BE2C (cell line): ENCODE measurements at places on chromosomes 16 and 17.

DNA sequence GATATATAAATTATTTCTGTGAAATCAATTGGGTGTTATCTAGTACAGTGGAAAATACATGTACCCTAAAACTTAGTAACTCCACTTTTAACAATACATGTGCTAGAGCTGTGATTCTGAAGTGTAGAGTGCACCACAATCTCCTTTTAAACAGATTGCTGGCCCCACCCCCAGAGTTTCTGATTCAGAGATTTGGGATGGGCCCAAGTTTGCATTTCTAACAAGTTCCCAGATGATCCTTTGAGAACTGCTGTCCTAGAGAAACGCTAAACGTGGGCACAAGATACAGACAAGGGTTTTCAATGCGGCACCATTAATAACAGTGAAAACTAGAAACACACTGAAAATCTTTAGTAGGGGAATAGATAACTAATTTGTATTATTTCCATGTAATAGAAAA lies 49.2 kb downstream of the NXPH3 start:
- DNase-seq, result no peak

GRCh38 chr17:64230791-64231408 lies 32.2 kb downstream of the TEX2 start:
- DNase-seq, result no peak

GRCh38 chr16:69863401-69864281 lies 87.5 kb upstream of the CLEC18A start:
- no peak for DNase-seq

GRCh38 chr16:79523971-79524370 lies 76.6 kb downstream of the MAF start:
- no peak for DNase-seq

DNA sequence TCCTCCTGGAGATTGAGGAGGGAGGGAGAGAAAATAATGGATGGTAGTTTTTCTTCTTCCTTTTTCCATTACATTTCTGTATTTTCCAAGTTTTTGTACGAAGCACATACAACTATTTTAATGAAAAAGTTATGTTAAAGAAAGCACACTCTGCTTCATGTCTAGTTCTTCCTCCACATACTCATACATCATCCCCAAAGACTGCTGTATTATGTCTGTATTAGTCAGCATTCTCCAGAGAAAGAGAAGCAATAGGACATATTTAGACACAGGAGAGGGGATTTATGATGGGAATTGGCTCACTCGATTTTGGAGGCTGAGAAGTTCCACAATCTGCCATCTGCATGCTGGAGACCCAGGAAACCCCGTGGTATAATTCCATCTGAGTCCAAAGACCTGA lies 10.1 kb upstream of the ACSM2A start:
- DNase-seq, result no peak

- DNase-seq, result no peak
Measured at GRCh38 chr16:87483481-87483880, 9.3 kb downstream of the ZCCHC14 start.

DNA sequence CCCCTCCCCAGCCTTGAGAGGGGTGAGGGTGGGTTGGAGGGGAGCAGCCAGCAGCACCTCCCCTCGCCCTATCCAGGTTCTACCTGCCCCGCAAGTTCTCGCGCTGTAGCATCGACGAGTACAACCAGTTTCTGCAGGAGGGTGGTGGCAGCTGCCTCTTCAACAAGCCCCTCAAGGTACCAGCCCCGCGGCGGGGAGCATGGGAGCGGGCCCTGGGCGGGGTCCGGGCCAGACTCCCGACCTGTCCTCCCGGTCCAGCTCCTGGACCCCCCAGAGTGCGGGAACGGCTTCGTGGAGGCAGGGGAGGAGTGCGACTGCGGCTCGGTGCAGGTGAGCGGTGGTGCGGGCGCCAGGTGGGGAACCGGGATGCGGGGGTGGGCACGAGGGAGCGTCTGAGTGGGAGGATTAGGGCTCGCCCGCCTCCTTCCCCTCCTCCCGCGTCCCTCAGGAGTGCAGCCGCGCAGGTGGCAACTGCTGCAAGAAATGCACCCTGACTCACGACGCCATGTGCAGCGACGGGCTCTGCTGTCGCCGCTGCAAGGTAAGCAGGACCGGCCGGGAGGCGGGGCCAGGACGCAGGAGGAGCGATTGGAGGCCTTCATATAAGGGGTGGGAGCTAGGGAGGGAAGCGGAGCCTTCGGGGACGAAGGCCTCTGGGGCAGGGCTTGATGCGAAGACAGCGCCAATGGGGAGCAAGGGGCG lies 16.5 kb downstream of the ADAM11 start:
- DNase-seq, result peak; percentile 100

GRCh38 chr16:23256440-23256839 lies 45.7 kb upstream of the SCNN1B start:
- no peak for DNase-seq

- peak; percentile 49 for DNase-seq
Measured at GRCh38 chr17:33871720-33872540, 383.2 kb upstream of the CCL2 start.

- peak; percentile 58 for DNase-seq
Measured at GRCh38 chr17:50923611-50924010, 57.5 kb upstream of the TOB1 start.

GRCh38 chr17:31156326-31156725 lies 61.5 kb downstream of the NF1 start:
- no peak for DNase-seq

GRCh38 chr17:80424878-80425765 lies 10.2 kb downstream of the ENDOV start:
- DNase-seq, result no peak

DNA sequence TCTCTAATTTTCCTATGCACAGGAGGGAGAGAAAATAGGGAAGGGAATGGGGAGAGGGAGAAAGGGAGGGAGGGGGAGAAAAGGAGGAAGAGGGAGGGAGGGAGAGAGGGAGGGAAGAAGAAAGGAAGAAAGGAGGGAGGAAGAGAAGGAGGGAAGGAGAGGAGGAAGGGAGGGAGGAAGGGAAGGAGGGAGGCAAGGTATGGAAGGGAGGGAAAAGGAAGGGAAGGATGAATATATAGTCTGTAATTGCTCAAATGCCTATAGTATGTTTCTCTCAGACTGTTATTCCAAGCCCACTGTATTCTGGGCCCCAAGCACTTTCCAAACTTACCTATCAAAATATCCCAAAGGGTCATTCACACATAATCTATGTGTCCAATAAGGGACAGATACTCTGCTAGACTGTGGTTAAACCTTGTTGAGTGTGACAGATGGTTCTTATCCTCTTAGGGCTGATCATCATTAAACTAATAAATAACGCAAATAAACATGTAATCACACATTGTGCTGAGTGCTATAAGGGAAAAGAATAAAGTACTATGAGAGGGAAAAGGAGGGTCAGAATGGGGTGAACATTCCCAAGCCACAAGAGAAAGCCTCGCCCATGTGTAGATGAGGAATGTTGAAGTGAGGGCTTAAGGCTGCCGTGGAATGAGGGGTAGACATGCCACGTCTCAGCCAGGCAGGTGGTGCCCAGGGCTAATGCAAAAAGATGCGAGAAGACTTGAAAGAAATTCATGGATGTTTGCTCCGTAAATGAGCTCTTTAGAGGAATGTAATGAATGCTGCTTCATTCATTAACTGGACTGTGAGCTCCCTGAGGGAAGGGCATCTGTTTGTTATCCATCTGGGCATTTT lies 30.6 kb downstream of the ASIC2 start:
- no peak for DNase-seq

GRCh38 chr17:37064206-37064605 lies 115.5 kb downstream of the AATF start:
- DNase-seq, result no peak

DNA sequence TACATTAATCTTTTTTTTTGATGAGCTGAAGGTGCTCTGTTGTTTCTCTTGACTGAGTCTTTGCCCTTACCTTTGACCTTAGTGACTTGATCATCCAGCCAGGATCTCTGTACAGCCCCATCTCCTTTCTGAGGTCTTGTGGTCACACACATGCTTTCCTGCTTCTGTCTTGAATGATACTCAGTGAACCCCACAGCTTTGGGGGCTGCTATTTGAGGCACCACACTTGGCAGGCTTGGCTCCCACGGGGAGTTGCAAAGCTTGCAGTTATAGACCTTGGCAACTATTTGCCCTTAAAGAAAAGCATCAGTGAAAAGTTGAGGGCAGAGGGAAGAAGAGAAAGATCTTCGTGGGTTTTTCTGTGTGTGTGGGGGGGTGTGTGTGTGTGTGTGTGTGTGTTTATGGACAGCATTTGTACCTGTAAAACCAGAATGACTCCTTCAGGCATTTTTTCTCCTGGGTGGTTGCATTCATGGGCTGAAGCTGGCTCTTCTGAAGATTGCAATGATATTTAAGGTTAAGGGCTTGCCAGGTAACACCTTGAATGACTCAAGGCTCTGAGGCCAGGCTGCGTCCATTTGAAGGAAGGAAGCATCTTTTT lies 101.6 kb downstream of the MSI2 start:
- no peak for DNase-seq

DNA sequence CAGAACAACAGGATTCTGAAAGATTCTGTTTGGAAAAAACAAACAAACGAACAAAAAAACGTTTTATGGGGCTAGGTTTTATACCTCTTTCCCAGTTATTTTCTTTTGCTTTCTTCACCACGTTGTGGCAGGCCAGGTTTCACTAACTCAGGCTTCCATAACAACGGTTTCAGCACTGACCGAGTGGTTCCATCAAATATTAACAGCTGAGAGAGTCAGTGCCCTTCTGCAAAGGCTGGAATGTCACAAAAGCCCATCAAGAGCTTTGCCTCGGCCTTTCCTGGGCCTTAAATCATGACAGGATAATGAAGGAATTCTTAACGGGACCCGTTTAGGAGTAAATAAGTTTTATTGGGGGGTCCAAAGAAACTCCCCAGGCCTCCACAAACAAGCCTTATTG lies 34.2 kb downstream of the MPHOSPH6 start:
- no peak for DNase-seq

GRCh38 chr17:28777178-28777577 lies 33.4 kb downstream of the TRAF4 start:
- DNase-seq, result no peak

- peak; percentile 67 for DNase-seq
Measured at GRCh38 chr17:73182616-73183310, 10.1 kb upstream of the COG1 start.

GRCh38 chr17:80777274-80777673 lies 214.4 kb upstream of the CHMP6 start:
- no peak for DNase-seq

DNA sequence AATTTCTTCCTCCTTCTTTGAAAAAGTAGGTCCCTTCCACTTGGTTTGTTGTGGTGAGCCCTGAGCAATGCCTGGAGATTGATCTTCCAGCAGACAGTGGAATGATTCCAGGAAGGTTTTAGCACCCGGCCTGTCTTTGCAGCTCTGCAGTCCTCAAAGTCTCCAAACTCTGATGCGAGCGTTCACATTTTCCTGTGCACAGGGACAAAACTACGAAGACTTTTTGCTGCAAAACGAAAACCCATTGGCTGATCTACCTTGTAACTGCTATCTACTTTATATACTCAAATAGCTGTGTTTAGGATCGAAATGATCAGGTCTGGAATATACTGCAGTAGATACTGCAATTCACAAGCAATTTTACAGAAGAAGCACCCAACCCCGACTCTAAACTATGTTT lies 21.7 kb downstream of the G6PC1 start:
- no peak for DNase-seq

DNA sequence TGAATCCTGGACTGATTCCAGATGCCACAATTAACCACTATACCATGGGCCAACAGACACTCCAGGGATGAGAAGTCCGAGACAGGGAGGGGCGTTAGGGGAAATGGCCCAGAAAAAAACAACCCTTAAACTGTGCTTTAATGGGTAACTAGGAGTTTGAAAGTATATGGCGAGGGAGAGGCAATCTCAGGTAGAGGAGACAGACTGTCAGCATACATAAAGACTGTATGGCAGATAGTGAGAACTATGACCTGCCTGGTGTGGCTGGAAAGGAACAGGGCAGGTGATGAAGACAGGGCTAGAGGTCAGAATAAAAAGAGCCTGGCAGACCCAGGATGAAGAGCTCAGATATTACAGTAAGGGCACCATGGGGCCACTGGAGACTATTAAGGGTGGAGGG lies 8.1 kb downstream of the ZZEF1 start:
- no peak for DNase-seq

- no peak for DNase-seq
Measured at GRCh38 chr16:88064889-88065746, 113.9 kb downstream of the BANP start.

- DNase-seq, result no peak
Measured at GRCh38 chr17:45666046-45666600, 118.0 kb upstream of the CRHR1 start.

DNA sequence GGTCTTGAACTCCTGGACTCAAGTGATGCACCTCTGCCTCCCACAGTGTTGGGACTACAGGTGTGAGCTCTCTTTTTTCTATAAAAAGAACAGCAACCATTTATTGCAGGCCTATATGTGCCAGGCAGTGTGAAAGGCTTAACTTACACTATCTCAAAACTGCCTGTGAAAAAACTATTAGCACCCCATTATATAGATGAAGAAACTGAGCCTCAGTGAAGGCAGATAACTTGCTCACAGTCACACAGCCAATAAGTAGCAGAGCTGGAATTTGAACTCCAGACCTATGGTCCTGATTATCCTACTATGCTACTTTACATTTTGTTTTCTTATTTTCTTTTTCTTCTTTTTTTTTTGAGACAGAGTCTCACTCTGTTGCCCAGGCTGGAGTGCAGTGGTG lies 15.1 kb downstream of the NDE1 start:
- DNase-seq, result no peak

DNA sequence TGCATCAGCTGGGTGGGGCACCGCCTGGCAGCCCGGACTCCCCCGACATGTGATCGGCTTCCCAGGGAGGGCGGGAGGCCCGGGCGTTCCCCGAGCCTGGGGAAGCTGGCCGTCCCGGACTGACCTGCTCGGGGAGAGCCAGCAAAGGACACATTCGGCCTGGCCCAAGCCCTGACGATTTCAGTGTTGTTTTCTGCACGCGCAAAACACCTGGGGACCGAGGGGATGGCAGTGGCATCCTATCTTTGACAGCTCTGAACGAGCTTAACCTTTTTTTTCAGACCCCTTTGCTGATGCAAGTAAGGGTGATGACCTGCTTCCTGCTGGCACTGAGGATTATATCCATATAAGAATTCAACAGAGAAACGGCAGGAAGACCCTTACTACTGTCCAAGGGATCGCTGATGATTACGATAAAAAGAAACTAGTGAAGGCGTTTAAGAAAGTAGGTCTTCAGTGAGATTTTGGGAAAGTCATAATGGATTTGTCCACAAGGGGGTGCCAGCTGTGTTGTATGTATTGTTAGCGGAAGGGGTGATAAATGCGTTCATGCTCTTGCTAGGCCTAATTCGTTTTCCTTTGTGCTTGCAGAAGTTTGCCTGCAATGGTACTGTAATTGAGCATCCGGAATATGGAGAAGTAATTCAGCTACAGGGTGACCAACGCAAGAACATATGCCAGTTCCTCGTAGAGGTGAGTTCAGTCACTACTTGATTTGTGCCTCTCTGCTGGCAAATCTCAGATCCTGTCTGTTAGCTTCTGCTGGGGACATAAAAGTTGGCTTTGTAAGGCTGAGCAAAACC lies 1.0 kb downstream of the EIF1 start:
- DNase-seq, result peak; percentile 59

GRCh38 chr16:89700100-89700648 lies 1.3 kb downstream of the SPATA2L start:
- DNase-seq, result peak; percentile 99
